ENCODE measurements at places on chromosomes 2 and 18. TPM values are rescaled to one million over a fixed set of nuclear protein-coding genes. Genes with fewer than 3 reads are reported as not detected.

Gene GPR45
- not detected for total RNA-seq

Gene ADAM23
- total RNA-seq = 1.5 TPM

Gene CTLA4
- not detected for total RNA-seq

Gene C1QL2
- not detected for total RNA-seq

Gene EFR3B
- total RNA-seq = 0.47 TPM

Gene FBXO48
- 0.43 TPM for total RNA-seq

Gene GMPPA
- total RNA-seq = 70.1 TPM

Gene MYO5B
- total RNA-seq = under 0.01 TPM

Gene SMC6
- 14.1 TPM for total RNA-seq

Gene ZFAND2B
- 28.9 TPM for total RNA-seq

Gene CYTIP
- not detected for total RNA-seq

Gene DES
- 165 TPM for total RNA-seq

Gene TCF23
- not detected for total RNA-seq

Gene CROCC2
- not detected for total RNA-seq

Gene IL1A
- total RNA-seq = not detected

Gene CXCR1
- not detected for total RNA-seq

Gene UPP2
- not detected for total RNA-seq

Gene NABP1
- total RNA-seq = 27.3 TPM
